ENCODE measurements at places on chromosomes 5 and 9. TPM values are rescaled to one million over a fixed set of nuclear protein-coding genes. Genes with fewer than 3 reads are reported as not detected.

DNA sequence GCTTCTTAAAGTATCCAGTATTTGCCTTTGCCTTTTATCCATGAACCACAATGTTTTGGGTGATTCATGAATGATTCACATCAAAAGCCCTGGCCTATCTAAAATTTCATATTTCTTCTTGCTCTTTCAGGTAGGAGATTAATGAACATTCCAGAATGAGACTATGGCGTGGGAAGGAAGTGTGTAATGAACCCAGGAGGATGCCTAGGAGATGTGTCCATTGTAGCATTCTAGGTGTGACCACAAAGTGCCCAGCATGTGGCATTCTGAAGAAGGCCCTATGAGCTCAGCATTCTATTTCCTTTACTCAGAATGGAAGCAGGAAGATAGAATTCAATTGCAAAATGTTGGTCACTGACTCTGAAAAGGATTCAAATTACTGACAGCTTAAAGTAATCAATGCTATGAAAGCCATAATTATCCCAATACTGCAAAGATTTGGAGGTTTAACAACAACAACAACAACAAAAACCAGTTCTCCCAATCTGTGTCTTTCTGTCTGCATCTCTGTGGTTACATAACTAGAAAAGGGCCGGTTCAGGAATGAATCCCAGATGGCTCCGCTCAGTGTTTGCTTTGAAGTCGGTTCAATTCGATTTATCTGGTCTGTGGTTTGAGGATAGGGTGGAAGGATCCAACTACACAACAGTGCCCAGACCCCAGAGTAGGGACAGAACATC, 126.7 kb downstream of the FOXD1 start:
- DNase-seq: no peak

- DNase-seq: no peak
Observed at GRCh38 chr9:28136113-28136512, 562.8 kb upstream of the C9orf72 start.

DNA sequence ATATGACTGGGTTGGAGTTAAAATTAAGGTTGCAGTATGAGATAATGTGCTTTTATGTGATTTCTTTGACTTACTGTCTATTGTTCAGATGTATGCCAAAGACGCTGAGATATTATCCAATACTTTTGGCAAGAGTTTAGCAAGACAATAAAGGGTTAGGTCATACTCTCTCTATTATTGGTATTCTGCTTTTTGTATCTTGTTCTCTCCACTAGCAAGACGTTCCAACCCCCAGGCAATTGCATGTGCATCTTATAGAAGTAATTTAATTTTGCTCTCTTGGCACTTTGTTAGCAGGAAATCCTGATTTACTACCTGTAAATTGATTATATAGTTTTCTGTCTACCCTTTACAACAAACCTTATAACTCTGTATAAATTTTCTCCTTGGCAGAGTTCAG, 1093.6 kb downstream of the CDH9 start:
- DNase-seq: no peak

SLC34A3 gene
- total RNA-seq: not detected

UGT3A1 gene
- total RNA-seq: not detected

ETF1 gene
- 116 TPM for total RNA-seq

FGFR4 gene
- 6.6 TPM for total RNA-seq

GRCh38 chr5:113061846-113062780, 85.5 kb downstream of the DCP2 start:
- no peak for DNase-seq

DNA sequence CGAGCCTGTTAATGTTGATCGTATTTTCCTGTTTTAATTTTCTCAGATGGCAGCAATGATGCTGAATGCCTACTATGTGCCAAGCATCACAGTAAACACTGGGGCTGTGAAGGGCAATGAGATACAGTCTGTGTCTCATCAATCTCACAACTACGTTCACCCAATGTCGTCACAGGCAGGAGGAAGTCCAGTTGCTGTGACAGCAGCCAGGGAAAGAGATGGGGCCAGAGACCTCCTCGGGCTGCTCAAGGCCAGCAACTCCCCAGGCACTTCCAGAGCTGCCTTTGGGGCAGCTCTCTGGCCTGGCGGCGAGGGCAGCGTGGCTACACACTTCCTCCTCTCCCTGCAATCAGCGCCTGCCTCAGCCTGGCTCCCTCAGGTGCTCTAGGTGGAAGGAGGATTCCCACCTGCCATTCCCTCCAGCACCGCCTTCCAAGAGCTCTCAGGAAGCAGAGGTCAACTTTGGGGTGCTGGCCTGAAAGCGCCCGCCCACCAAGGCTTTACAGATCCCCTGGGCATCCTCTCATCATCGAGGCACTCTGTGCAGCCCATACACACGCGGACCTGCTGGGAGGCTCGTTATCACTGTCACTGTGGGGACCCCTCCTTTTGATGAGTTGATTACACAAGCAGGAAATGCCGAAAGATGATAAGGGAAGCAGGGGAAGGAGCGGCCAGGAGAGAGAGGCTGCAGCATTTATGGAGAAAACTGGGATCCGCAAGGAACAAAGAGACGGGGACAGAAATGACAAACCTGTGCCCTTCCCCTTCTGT, 159.2 kb downstream of the ZDHHC21 start:
- no peak for DNase-seq

DNA sequence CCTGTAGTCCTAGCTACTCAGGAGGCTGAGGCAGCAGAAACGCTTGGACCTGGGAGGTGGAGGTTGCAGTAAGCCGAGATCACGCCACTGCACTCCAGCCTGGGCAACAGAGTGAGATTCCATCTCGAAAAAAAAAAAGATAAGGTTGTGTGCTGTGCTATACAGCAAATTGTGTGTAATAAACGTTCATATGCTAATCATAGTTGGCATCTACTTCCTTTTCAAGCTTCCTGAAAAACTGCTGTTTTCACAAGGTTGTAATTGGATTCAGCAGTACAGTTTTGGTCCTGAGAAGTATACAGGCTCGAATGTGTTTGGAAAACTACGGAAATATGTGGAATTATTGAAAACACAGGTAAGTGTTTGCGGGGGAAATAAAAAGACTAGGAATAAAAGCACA, 25.5 kb downstream of the OTULINL start:
- no peak for DNase-seq

PTGER4 gene
- 44.3 TPM for total RNA-seq

DNA sequence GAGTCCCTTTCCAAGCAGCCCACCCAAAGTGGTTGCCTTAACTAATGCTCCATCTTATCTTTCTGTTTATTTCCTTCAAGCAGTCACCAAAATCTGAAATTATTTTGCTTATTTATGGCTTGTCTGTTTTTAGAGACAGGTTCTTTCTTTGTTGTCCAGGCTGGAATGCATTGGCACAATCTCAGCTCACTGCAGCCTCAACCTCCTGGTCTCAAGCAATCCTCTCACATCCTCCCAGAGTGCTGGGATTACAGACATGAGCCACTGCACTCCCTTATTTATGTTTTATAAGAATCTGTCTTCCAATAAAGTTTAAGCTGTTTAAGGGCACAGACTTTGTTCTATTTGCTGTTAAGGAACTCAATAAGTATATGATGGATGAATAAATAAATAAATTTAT, 133.7 kb downstream of the GABRB2 start:
- DNase-seq: no peak

Data from sigmoid colon (tissue), 7 donors.